ENCODE measurements at places on chromosomes 11 and 22.
A peak's percentile ranks its signal among the peaks of the same experiment; 100 is the strongest.

GRCh38 chr22:37154925-37155712 is 5.4 kb upstream of the IL2RB start:
- DNase-seq = no peak

DNA sequence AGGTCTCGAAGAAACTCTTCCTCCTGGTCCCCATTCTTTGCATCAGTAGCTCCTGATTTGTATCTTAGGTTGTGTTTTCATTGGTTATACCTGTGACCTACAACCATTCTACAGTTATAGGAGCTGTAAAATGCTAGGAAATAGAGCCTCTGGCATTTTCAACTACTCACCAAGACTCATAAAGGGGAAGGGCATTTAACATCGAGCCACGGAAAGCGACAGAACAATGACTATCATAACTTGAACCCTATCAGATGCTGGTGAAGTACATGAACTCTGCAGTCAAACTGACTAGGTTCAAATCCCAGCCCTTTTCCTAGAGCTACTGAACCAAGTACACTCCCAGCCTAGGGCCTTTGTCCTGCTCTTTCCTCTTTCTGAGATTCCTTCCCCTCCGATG is 588.0 kb downstream of the SOX6 start:
- no peak for DNase-seq

- DNase-seq = no peak
These were observed 599 bp downstream of the SIK3 start for GRCh38 chr11:117097389-117098268.

GRCh38 chr11:71454470-71455113 is 1.6 kb downstream of the NADSYN1 start:
- no peak for DNase-seq

DNA sequence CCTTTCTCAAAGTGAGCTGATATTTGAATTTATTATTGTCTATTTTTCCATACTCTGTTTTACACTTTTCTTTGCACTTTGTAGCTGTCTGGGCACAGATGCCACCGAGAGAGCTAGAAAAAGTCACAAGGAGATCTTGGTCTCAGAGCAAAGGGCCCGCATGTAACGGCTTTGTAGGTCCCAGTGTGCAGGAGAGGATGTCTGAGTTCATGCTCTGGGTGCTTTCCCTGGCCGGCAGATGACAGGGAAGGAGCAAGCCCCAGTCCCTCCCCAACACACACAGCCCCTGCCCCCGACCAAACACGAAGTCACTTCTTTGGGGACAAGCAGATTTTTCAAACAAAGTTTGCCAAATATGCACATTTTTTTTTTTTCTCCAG is 55.8 kb downstream of the SMIM38 start:
- no peak for DNase-seq

DNA sequence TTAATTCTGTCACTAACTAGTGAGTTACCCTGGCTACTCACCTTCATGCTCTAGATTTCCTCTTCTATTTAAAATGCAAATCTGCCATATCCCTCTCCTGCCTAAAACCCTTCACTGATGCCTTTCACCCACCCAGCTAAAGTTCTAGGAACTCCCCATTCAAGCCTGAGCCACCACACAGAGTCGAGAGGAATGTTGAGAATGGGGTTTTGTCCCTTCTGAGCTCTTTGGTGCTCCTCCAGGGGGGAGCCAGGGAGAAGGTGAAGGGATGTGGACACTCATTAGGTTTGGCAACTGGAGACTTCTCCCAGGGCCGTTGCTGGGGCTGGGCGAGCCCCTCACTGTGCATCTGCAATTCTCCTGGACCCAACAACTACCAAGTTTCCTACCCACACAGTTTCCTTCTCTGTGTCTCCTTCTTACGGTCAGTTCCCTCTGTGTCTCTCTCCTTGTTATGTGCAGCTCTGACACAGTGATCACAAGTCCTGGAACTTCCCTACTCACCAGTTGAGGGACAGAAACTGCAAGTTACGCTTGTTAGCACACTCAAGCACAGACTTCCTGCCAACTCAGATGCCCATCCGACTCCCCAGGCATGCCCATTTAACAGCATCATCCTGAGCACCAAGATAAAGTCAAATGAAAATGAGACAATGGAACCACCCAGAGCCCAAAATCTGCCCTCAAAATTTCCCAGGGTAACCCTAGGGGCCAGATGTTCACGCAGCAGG is 6.5 kb upstream of the IL10RA start:
- no peak for DNase-seq

DNA sequence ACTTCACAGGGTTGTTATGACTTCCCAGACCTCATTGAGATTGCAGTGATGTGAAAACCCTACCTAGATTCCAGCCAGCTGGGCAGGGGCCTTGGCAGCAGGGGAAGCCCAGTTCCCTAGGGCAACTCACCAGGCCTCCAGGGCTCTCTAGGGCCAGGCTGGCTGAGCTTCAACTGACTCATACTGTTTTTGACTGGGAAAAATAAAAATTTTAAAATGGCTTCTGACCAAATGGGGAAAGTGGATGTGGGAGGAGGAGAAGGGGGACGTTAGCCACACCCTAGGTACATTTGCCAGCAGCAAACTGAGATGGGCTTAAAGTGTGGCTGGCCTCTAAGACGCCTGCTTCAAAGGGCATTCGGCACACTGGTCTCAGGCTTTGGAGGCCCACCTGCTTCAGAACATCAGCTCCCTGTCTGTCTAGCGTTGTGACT is 39.0 kb downstream of the BMAL1 start:
- peak; percentile 52 for DNase-seq
